ENCODE measurements at places on chromosomes 1 and 21. TPM values are rescaled to one million over a fixed set of nuclear protein-coding genes. Genes with fewer than 3 reads are reported as not detected.
A peak's percentile ranks its signal among the peaks of the same experiment; 100 is the strongest.

GRCh38 chr1:108130794-108131193 is 69.3 kb downstream of the SLC25A24 start:
- ATAC-seq = no peak

DNA sequence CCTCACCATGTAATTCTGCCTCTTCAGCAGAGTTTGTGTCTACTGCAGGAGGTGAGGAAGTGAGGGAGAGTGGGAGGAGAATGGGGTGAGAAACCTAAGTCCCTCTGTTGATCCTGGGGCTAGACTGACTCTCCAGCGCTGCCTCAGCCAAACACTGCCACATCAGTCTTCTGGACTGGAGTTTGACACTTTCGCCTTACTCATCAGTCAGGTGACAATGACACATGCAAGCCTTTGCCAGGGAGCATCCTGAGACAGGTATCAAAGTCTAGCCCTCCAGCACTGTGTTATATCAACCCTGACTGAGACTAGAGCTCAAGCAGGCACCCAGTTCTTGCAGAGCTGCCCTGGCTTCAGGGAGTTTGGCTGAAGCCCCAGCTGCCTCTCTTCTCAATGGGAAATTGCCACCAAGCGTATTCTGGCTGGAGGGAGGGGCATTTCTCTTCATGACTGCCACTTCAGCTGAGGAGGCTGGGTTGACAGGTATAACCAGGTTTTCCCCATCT is 33.3 kb upstream of the SUCO start:
- ATAC-seq = peak; percentile 91

Gene SPRR2G
- 0.68 TPM for total RNA-seq

DNA sequence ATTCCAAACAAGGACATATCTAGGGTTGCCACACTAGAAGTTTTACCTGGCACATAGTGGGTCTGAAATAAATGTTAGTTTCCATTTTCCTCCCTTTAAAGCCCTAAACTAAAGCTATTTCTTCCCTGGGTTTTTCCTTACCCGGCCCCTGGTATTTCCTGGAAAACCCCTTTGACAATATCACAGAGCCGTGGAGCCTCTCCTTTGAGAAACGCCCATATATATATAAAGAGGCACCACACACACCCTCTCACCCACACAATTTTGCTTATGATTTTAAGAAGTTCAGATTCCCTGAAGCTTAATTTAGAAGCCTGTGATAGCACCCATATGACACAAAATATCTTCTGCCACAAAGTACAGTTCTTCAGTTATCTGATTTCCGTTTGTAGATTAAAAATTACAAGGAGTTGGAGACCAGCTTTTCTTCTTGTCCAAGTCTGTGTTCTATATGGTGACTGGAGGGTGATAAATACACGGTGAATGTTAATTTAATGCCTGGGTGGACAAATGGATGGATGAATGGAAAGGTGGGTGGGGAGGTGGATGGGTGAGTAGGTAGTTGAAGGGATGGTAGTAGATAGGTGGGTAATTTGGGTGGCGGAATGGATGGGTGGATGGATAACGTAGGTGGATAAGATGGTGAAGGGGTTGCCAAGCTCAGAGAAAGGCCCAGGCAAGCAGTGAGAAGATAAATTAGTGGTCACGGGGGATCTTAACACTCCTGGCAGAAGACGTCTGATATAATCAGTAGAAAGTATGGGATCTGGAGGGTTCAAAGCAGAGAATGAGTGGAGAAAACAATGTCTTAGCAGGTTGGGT is 154.4 kb upstream of the FGGY start:
- ATAC-seq = no peak

Gene CFHR5
- not detected for total RNA-seq

- no peak for ATAC-seq
These were observed 596.3 kb upstream of the CHRM3 start for GRCh38 chr1:238789916-238790667.

Data from esophagus mucosa (tissue), 1 donor.